Stimulated activated CD4-positive, alpha-beta T cell treated with anti-CD3 and anti-CD28 coated beads, Interleukin-1b, Interleukin-23, amount 100 ng/mL, for 24 hours (primary cell): ENCODE measurements at places on chromosomes 11 and 22.

- DNase-seq, result no peak
Measured at GRCh38 chr11:119975561-119976152, 162.3 kb downstream of the TRIM29 start.

GRCh38 chr11:115481528-115481927, 22.7 kb downstream of the CADM1 start:
- no peak for DNase-seq

GRCh38 chr22:47062126-47062525, 299.7 kb downstream of the TBC1D22A start:
- no peak for DNase-seq

GRCh38 chr11:122126024-122126688, 10.1 kb upstream of the BLID start:
- DNase-seq, result no peak

DNA sequence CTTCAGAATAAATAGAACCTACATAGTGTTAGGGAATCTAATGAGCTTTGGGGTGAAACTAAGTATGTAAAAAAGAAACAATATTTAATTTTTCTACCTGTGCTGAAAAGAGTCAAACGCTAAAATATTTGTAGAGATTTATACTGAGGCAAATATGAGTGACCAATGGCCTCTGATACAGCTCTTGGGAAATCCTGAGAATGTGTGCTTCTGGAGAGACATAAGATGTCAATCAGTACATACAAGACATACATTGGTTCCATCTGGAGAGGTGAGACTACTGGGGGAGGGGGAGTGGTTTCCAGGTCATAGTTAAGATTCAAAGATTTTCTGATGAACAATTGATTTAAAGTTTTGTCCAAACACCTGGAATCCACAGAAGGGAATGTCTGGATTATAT, 970 bp downstream of the ASRGL1 start:
- DNase-seq, result no peak

DNA sequence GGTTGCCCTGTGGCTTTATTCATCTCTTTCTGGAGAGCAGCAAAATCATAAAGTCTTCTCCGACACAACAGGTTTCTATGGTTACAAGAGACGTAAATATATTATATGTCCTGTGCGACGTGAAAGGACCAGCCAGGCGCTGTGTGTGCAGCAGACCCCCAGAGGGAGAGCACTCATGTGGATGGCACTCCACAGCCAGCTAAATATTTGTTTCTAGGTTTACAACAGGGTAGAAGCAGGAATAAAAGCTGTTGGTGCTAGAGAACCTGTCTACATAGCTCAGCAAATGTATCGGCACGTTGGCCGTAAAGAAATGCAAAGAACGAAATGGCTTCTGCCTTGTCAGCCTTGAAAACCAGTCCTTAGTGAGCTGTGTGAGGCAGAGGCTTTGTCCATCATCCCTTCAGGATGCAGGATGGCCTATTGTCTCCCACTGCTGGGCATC, 133.8 kb upstream of the PITPNB start:
- no peak for DNase-seq

- DNase-seq, result no peak
Measured at GRCh38 chr11:78349114-78349513, 68.5 kb downstream of the GAB2 start.

DNA sequence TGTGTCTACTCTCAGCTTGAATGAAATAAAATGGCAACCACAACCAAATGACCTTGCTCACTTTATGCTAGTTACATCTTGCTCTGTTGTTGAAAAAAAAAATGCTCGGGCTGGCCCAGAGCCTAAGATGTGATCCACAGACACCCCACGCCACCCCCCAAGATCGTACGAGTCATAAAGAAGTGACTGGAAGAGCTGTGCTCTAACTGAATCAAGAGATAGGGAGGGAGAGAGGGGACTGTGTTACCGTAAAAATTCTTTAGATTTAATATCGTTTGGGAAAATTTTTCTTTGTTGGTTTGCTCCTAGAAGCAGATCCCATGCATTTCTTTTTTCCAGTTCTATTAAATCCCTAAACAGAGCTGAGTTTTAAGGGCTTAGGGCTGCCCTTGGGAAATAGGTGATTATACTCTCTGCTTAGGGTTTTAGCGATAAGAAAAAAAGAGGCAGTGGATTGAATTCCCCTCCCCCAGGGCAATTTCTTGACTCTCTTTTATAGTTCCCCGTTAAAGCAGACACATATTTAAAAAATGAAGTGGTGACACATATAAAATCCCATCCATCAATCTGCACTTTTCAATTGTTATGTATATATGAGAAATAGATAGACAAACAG, 14.5 kb downstream of the MAML2 start:
- no peak for DNase-seq

DNA sequence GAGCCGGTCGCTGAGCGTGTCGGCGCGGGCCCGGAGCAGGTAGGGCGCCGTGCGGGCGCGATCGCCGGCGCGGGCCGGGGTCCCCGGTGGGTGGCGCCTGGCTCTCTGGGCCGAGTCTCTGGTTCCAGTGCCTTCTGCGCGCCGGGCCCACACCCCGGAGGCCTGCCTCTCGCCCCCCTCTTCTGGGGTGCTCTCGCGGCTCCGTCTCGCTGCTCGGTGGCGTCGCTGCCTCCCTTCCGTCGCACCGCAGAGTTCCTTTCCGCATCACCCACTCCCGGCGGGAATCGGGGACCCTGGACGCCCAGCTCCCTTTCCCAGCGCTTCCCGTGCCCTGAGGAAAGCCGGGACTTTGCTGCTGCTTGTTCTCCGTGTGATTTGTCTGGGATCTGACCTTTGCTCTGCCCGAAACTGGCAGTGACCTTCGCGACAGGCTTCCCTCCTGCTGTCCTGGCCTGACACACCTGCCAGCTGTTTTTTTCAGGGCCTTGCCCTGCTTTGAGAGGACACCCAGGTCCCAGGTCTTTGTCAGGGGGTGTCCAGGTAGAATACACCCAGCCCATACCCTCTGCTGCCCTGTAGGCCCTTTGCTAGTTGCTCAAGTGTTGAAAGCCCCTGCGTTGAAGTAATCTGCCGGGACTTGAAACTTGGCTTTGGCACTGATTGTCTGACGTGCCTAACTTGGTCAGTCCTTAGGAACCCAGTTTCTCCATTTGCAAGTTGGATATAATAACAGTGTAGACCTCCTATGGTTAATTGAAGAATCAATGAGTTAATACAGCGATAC, 711 bp downstream of the FDX1 start:
- no peak for DNase-seq

DNA sequence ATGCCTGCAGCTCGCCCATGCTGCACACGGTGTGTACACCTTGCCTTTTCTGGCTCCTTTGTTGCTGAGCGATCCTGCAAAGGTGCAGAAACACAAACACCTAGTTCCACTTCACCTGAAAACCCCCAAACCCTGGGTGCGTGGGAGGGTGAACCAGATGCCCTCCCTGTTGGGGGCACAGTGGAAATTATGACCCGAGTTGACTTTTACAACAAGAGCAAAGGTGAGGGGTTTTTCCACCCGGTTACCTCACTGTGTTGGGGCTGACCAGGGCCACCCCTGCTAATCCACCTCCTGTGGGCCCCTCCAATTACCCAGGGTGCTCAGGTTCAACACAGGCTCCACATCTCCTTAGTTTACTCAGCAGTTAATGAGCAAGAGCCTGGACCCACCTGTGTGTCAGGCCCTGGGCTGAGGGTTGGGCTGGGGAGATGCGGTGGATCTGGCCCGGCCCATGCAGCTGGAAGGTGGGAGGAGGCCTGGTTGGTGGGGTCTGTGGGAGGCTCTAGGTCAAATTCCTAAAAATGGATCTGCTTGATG, 42.1 kb downstream of the LRRC32 start:
- no peak for DNase-seq

DNA sequence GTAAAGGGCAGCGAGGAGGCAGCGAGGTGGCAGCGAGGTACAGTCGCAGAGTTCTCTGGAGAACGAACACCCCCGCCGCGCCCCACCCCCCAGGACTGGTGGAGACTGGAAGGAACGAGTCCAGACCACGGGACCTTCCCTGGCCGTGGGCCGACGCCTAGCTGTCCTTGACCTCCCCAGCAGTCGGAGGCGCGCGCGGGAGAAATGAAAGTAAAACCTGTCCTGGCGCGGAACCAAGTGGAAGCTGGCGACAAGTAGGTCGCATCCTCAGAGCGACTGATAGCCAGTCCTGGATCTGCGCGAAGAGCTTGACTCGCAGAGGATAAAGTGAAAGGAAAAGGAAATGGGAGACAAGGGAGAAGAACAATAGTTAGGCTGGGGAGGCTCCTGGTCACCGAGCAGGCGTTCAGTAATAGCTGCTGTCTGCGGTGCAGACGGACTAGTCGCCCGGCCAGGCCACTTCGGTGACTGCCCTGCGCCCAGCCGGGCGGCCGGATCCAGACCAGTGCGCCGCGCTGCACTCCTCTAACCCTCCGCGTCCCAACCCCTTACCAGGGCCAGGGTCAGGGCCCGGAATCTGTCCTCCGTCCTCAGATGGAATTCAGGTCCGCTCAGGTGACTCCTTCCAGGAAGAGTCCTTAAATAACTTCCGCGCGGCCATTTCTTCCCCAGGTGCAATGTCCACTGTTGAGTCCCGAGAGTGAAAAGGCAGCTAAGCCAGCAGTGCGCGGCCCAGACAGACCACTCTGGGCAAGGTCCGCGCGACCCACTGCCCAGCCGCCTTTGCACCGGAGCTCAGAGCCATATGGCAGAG, 1.9 kb upstream of the ADM start:
- no peak for DNase-seq
